Cardiac fibroblast (primary cell): ENCODE measurements at places on chromosomes 3 and 15.

DNA sequence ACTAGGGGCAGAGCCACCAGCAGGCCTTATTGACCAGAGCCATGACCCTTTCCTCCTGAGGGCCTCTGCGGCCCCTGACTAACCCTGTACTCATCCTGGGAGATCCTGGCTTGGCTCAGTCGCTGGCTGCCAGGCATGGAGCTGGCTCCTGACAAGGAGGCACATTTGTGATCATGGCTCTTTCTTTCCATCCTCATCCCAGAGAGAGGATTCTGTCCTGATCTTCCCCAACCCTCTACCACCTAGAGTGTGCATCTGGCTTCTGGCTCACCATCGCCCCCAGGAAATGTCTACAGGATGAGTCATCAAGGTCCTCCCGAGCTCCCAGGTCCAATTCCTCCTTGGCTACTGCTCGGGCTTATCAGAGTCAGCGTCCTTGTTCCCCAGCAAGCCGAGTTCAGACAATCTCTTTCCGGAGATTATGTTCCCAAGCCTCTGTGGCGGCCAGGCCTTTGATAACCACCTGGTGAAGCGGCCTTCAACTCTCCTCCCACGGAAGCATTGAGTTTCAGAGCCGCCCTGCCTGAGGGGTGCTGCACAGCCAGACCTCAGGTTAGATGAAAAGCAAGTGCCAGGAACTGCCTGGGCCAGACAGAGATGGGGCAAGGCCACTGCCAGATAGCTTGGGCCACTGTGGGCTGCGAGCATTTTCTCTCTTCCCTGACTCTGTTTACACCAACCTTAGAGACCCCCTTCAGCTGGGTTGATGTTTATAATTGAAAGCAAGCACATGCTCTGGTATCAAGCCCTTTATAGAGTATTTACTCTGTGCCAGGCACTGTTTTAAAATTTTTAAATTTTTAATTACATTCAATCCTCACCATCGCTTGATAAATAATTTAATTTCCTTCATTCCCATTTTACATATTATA, 44.3 kb upstream of the MRPS22 start:
- DNase-seq, result peak; percentile 74

- no peak for DNase-seq
Observed at GRCh38 chr3:175861916-175862315, 1002.8 kb downstream of the NAALADL2 start.

GRCh38 chr3:72659188-72659587, 189.1 kb downstream of the SHQ1 start:
- no peak for DNase-seq

GRCh38 chr3:111326144-111326995, 215.6 kb upstream of the CD96 start:
- DNase-seq, result peak; percentile 53

GRCh38 chr3:53748512-53749271, 97.5 kb downstream of the CHDH start:
- no peak for DNase-seq

DNA sequence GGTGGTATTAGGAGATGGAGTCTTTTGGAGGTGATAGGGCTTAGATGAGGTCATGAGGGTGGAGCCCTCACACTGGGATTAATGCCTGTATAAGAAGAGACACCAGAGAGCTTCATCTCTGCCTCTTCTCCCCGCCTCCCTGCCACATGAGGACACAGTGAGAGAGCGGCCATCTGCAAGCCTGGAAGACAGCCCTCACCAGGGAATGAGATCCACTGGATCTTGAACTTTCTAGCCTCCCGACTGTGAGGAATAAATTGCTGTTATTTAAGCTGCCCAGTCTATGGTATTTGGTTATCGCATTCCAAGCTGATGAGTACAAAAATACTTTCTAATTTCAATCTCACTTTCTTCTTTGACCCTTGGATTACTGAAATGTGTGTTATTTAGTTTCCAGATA, 121.4 kb downstream of the OCA2 start:
- DNase-seq, result no peak

DNA sequence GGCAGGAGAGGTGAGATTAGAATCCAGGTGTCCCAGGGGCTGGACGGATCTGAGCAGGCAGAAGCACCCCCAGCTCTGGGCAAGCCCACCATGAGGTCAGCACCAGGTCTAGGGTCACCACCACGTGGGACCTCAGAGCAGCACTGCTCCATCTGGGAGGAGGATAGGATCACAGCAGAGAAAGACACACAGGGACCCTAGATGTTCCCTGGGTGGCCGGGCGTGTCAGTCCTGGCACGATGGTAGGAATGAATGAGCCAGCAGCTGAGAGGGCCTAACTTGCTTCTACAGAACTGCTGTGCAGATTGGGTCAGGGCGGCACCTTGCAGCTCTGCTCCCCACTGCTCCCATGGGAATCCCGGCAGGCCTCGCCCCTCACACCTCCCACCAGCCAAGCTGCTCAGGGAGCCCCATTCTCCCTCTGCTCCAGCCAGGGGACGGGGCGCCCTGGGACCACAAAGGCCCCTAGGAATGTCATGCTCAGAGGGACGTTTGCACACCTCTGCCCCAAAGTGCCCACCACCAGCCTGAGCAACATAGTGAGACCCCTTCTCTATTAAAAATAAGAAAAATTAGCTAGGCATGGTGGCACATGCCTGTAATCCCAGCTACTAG, 66.3 kb downstream of the ZNF445 start:
- DNase-seq, result no peak

GRCh38 chr15:33458421-33458820, 147.7 kb downstream of the RYR3 start:
- DNase-seq, result no peak

DNA sequence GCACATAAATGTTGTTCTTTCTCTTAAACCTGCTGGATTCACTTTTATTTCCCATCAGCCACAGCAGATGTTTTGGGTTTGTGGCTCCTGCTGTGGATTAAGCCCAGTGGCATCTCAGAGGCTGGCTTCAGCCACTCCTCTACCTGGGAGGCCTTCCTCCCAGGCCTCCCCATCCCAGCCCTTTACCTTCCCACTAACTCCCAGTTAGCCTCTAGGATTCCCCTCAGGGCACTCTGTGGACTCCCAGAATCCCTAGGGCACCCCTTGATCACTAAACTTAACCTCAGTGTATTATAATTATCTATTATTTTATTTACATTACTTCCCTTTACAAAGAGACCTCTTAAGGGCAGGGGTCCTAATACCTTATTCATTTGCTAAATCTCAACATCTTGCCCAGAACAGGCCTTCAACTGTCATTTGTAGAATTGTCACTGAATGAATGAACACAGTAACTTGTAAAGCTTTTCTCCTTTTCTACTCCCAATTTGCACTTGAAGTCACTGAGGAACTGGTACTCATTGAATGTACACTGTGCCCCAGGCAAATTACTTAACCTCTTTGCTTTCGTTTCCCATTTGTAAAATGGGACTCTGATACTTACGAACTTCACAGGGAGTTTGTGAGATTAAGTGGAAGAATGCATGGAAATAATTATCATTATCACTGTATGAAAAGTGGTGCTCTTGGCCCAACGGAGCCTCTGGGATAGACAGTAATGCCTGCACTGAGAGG, 8.3 kb downstream of the CCDC13 start:
- DNase-seq, result no peak

DNA sequence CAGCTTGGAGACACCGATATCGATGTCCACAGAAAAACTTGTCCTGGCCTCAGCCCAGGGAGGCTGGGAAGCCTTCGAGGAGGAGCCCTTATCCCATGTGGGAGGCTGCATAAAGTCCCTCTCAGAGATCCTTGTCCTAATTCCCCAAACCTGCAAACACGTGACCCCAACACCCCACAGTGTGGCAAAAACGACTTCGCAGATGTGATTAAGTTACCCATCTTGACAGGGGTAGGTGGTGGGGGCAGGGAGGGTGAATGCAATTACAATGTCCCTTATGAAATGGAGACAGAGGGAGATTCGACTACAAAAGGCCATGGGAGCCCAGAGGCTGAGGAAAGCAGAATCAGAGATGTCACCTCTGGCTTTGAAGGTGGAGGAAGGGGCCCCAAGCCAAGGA, 2.3 kb upstream of the TLR9 start:
- DNase-seq, result no peak

GRCh38 chr15:81254277-81254915, 57.7 kb downstream of the IL16 start:
- DNase-seq, result no peak

DNA sequence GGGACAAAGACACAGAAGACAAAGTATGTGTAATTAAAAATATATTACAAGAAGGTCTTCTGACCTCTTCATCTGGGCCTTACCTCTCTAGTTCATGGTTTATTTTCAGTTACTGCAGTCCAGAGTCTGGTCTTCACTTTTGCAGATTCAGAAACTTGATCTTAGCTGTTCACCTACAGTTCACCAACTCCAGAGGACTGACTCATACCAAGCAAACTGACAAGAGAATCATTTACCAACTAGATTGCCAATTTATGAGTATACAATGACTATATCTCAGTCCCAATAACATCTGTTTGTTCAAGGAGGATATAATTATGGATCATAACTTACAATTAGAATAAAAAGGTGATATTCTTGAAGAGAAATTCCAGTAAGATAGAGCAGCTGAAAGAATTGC, 9.0 kb downstream of the P2RY1 start:
- no peak for DNase-seq

DNA sequence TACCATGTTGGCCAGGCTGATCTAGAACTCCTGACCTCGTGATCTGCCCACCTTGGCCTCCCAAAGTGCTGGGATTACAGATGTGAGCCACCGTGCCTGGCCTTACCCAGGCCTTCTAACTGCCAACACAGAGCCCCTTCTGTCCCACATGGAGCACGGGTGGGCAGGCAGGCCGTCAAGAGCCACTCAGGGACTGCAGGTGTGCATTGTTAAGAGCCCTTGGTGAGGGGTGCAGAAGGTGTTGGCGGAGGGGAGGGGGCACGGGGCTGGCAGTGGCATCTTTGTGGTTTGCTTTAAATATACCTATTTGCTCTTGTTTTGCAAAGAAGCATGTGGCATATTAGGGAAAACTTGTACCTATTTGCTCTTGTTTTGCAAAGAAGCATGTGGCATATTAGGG, 37.3 kb downstream of the SMAD6 start:
- no peak for DNase-seq

- DNase-seq, result peak; percentile 24
Observed at GRCh38 chr3:130838898-130839600, 54.8 kb upstream of the ATP2C1 start.
